Left lung (tissue), 14 donors: ENCODE measurements at places on chromosomes 3 and 15. TPM values are rescaled to one million over a fixed set of nuclear protein-coding genes. Genes with fewer than 3 reads are reported as not detected.

- no peak for DNase-seq
These were observed 455.5 kb downstream of the MAGI1 start for GRCh38 chr3:65583188-65583587.

GRCh38 chr3:3745693-3746092 lies 53.5 kb upstream of the LRRN1 start:
- no peak for DNase-seq

DNA sequence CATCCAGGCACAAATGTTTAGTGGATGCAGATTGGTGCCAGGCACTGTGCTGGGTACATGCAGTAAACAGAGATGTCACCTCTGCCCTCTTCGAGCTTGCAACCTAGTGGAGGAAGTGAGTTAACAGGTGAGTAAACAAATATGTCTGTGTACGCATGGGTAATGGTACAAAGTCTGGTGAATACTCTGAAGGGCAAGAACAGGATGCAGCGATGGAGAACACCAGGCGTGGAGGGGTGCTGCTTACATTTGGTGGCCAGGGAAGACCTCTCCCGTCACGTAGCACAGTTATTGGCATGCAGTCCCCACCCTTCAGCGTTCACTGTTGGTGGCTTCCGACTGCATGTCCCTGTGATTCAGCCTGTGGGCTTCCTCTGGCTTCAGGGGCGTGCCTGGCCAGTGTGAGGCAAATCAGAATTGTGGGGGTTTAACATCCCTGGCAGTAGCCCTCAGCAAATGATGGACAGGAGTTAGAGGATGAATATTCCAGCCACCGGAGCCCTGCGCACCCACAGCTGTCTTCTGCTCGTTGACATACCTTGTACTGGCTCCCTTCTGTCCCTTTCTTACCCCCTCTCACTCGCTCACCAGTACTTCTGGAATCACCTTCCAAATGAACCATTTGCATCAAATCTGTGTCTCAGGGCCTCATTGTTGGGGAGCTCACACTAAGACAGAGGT lies 9.1 kb upstream of the HDAC11 start:
- DNase-seq, result no peak

DNA sequence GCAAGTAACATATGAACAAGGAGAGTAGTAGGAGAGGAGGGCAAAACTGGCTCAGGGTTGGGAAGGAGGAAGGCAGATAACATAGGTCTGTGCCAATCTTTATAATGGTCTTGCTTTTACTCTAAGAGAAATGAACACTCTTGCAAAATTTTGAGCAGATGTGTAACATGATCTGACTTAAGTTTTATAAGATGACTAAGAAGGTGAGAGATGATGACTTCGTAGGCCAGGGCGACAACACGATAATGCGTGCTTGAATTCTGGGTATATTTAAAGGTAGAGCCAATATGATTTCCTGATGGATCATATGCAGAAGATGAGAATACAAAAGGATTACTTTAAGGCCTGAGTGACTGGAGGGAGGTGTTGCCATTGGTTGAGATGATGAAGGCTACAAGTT lies 265.4 kb upstream of the KCNMB2 start:
- no peak for DNase-seq

DNA sequence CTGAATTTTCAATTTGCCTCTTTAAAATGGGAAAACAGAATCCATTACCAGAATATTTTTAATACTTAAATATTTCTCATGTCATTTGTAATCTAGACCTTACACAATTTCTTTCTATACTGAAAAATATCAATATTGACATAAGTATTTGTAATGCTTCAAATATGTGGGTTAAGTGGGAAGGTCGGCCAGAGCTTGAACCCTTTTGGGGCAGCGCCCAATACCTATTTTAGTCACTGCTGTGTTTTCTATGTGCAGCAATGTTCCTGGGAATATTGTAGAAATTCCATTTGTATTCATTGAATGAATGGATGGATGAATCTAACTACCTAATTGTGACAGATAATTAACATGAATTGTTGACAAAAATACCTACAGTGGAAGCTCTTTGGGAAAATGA lies 459.7 kb upstream of the ZNF717 start:
- no peak for DNase-seq

GRCh38 chr3:182420741-182421140 lies 372.6 kb upstream of the ATP11B start:
- no peak for DNase-seq

DNA sequence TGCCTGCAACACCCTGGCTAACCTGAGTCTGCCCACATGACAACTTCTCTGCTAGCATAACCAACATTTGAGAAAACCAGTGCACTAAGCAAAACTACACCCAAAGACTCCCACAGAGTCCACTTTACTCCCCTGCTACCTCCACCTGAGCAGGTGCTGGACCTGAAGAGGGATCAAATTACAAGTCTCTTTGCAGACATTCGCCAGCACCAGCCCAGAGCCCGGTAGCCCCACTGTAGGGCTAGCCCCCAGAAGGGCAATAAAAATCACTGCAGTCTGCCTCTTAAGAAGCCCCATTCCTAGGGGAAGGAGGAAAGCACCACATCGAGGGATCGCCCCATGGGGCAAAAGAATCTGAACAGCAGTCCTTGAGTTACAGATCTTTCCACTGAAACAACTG lies 472.2 kb downstream of the GRM7 start:
- DNase-seq, result peak; percentile 26

DNA sequence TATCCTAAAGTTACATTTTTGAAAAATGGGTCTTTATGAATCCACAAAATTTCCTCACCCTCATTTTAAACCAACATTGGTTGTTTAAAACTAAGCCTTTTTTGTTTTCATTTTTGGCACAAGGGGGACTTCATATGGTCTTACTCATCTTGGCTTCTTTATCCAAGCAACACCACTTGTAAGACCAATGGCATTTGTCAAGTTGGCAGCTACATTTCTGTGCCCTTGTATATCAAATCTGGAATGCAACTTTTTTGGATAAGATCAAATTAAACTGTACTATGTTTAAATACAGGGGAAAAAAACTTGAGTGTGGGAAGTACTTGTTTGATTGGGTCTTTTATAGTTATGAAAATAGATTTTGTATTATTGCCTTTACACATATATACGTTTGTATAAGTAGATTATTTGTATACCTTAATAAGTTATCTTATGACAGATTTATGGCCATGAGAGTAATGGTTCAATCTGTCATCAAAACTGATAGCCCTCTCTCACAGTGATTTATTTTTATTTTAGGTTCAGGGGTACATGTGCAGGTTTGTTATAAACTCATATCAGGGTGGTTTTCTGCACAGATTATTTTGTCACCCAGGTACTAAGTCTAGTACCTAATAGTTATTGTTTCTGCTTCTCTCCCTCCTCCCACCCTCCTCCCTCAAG lies 43.4 kb downstream of the GPR160 start:
- no peak for DNase-seq

GRCh38 chr15:99130765-99131440 lies 26.0 kb downstream of the SYNM start:
- no peak for DNase-seq

- DNase-seq, result no peak
These were observed 159.6 kb downstream of the LEKR1 start for GRCh38 chr3:156985711-156986110.

DNA sequence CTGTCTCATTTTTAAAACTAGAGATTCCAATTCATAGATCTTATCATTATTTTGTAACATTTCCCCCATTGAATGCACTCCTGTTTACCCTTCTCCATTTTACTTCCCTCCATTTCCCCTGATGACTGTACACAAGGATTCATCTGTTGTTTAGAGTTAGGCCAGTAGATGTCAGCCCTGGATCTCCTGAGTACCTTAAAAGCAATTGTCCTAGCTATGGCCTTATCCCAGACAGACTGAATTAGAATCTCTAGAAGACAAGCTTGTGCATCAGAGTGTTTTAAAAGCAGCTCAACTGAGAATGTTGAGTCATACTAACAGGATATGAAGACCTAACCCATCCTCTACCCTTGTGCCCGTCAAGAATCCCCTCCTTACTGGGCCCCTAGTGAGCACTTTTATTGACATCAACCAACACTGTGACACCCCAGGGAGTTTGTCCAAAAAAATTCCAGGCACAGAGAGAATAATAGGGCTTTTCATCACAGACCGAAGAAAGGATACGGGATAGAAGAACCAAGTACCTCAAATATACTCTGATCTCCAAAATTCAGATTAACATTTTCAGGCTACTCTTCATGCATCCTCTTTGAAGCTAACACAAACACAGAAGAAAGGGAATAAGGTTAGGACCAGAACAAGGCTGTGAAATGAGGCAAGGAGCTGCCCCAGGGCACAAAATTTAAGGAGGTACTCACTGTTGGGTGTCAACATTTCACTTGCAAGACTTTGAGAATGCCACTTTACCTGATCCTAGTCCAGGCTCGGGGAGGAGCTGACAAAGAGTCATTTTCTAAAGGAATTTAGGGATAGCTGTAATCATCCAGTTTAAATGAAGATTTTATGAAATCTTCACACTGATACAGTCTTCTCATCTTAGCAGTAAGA lies 17.1 kb downstream of the ZBED2 start:
- peak; percentile 18 for DNase-seq

- DNase-seq, result no peak
These were observed 168.9 kb downstream of the KLHL25 start for GRCh38 chr15:85625856-85626255.

The FEZF2 gene
- not detected for total RNA-seq

The EAF2 gene
- 5.1 TPM for total RNA-seq

The ZNF619 gene
- 6.9 TPM for total RNA-seq

The CHRM5 gene
- not detected for total RNA-seq

The ADAMTSL3 gene
- total RNA-seq, result 10.5 TPM
